ENCODE measurements at places on chromosomes 7 and 10.

DNA sequence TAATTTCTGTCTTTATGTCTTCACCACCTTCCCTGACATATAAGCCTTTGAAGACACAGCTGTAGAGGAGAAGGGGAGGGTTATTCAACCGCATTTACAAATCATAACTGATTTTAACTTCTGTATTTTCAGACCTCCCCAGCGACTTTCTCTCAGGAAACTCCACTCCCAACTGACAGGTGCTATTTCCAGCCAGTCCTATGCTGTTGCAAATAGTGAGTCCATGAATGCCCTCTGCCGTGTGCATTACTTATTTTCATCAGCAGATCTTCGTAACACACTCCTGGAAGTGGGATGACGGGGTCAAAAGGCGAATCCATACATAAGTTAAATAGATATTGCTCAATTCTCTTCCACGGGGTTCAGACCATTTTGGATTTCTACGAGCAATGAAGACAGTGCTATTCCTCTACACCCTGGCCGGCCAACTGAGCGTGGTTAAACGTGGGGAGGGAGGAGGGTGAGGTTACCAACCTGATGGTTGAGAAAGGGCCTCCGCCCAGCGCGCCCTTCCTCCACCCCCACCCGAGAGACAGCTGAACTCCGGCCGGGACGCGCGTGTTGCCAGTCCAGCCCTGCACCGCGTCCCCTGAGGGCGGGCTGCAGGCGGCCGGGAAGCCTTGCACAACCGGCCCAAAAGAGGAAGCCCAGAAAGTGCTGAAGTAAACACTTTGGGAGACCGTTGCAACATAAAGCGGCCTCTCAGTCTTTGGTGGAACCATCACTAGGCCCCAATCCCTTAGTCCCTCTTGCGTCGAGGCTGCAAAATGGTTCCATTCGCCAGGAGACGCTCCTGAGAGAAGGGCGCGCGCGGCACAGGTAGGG, at the start of gene APBB1IP:
Gene APBB1IP (plus strand): TSS at position 705 of the 825 bp plus-strand sequence. CDS start 53,986 bp downstream, outside the sequence.
- DNase-seq = no peak

DNA sequence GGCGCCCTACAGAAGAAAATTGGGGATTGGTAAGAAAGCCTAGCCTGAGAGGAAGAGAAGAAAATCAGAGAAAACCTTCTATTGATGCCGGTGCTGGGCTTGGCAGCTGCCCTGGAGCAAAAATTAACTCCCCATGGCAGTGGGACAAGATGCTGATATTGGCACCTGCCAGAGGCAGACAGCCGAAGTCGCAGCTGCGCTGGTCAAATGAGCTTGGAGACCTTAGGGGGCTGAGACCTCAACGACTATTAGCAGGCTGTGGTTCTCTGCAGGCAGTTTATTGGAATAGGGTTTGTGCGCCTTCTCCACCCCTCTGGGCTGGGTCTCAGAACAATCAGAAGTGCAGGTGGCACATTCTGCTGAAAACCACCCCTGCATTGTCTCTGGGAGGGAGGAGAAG, 213.7 kb downstream of the GFRA1 start:
- no peak for DNase-seq

DNA sequence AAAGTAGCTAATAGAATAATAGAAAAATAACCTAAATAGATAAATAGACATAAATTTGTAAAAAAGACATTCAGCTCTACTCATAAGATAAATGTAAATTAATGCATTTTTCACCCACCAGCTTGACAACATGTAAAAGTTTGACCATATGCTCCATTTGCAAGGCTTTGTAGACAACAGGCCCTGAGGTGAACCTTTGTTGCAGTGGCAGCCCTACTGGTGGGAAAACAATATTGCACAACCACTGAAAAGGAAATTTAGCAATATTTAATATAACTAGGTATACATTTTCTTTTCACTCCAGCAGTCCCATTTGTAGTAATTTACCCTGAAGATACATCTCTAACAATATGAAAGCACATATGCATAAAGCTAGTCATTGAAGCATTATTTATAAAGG, 39.0 kb upstream of the ADRA2A start:
- DNase-seq = no peak

DNA sequence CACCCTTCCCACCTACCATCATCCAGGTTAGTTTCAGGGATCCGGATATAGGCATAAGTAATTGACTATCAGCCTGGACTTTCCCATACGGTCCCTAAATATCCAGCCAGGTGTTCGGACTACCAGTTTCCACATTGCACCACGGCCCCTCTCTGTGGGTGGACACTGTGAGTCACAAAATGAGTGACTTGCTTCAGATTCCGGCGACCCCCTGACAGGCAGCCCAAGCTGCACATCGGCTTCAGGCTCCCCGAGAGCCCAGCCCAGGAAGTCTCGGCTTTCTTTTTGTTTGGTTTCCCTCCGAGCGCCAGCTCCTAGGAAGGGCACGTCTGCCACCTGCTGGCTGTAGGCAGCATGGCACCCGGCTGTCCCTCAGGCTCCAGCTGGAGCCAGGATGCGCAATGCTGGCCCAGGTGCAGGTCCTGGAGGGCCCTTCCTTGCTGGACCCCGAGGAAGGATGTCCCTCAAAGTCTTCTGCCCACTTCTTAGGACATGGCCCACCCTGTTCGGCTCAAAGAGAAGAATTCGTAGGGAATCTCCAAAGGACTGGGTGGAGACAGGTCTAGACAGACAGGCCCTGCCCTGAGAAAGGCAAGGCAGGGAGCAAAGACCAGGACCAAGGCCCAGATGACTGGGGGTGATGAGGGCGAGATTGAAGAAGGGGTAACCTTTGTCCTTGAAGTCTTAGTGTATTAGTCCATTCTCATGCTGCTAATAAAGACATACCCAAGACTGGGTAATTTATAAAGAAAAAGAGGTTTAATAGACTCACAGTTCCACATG, 10.6 kb downstream of the HABP2 start:
- DNase-seq = peak; percentile 73

DNA sequence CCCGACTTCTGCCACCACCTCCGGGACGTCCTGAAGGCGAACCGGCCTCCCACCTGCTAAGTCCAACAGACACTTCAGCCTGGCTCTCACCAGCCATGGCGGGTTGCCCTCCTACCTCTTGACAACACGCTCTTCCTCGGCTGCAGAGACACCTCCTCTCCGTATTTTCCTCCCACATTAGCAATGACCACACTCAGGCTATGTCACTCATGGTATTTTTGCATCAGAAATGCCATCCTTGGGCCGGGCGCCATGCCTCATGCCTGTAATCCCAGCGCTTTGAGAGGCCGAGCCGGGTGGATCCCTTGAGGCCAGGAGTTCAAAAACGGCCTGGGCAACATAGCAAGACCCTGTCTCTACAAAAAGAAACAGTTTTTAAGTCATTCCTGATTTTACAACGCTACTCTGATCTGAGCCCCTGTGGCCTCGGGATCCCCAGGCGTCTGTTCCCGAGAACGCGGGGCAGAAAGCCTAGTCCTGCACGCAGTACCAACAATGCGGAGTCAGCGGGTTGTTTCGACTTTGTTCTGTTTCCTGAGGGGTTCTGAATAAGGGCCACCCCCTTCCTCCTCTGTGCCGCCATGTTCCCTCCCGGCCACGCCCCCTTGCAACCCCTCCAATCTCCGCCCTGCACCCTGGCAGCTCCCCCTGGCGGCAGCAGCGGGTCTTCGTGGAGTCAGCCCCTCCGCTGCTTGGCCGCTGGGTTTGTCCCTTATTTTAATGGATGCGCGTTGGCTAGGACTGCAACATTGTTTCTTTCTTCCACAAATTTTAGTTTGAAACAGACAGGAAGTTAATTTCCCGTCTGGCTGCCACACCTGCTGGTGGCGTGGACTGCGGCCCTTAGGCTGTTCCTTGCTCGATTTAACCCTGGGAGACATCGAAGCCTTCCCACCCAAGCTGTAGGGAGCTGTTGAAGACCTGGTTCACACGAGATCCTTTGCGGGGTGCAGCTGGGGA, 9.7 kb upstream of the ZFAND2A start:
- no peak for DNase-seq

DNA sequence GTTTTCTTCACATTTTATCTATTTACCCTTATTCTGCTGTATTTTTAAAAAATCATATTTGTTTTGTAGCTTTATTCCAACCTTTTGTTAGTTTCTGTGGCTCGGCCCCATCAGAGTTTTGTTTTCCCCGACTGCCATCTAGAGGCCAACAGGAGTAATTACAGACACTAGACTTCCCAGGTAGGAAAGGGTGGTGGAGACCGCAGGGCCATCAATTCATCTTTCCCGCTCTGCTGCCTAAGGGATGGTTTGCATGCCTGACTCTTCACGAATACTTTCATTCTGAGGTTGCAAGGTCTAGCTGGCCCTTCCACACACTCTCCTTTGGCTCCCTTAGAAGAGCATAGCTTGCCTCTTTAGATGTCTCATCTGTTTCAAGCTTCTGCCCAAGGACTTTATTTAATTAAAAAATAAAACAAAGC, 38.3 kb downstream of the LYZL2 start:
- peak; percentile 41 for DNase-seq

GRCh38 chr7:42253316-42253715, 16.3 kb upstream of the GLI3 start:
- no peak for DNase-seq

Measured in HTR-8/SVneo (cell line).